HTR-8/SVneo (cell line): ENCODE measurements at places on chromosomes 2 and 18.

GRCh38 chr2:152054593-152054992 lies 44.3 kb downstream of the CACNB4 start:
- DNase-seq, result peak; percentile 20

DNA sequence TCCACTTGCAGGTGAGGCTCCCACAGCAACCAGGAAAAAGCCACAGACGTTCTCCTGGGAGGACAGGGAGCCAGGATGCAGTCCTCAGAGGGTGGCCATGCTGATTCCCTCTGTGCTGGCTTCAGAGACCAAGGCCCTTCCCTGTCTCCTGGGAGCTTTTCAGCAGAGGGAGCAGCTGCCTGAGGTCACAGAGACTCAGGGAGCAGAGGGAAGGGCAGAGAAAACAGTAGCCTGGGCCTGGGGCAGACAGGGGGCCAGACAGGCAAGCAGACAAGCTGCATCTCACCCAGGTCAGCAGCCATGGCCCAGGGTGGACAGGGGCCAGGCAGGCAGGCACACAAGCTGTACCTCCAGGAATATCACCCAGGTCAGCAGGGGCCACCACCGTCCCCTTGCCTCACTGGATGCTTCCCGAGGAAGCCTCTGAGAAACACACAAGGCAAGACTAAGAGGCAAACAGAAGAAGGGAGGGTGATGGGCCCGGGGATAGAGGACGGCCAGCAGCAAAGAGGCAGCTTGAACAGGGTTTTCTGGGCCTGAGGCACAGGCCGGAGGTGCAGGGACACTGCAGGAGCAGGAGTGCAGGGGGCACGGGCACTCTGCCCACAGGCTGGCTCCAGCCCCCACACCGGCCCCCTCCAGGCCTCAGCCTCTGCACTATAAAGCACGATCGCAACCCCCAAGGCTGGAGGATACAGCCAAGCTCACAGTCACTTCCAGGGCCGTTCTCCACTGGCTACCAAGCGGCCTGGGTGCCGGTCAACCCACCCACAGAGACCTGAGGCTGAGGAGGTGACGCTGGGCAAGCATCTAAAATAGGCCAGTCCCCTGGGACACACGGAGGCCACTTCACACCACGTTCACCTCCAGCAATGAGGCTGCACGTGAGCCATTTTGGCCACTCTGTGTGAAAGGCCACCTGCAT lies 6.1 kb downstream of the SLC66A2 start:
- DNase-seq, result no peak

DNA sequence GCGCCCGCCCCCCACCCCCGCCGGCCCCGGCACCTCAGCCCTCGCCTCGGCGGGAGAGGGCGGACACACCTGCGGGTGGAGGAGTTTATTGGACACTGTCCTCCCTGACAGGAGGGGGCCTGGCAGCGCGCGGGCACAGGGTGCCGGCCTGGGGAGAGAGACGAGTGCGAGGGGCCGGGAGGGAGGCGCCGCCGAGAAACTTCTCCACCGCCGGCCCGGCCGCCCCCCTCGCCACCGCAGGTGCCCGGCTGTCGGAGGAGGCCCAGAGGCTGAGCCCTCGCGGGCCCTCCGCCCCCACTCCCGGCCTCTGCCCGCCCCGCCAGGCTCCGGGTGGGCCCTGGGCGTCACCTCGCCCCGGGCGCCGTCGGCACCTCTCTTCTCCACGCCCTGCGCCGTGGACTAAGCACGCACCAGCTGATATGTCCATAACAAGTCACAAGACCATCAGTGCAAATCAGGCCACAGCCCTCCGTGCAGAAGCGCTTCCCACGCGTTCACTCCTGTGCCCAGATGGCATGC lies 311.3 kb downstream of the CELF4 start:
- no peak for DNase-seq

DNA sequence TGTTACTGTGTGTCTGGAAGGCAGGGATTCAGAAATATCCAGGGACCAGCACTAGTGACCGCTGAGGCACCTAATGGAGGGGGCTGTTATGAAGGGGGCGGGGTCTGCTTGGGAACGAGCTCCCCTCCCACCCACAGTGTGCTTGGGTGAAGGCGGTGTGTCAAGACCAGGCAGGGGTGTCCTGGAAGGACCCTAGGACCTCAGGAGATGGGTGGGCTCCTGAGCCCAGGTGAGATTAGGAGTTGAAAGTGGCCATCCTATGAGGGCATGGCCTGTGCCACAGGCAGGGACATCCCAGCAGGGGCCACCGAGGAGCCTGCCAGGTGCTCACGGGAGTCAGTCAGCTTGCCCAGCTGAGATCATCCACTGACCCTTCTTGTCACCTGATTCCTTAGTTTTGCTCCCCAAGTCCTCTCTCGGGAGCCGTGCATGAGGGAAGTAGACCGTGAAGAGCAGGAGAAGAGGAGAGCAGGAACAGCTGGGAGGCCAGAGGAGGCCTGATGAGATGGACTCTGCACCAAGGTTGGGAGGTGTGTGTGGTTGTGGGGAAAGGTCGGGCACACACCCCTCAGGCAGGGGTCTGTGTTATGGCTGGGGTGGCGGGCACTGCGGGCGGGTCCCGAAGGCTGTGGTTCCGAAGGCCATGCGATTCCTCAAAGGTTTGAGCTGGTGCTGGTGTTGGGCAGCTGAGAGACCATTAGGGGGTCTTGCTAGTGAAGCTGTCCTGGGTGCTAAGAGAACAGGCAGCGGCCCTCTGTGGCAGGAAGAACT lies 180.9 kb upstream of the HS6ST1 start:
- no peak for DNase-seq

GRCh38 chr2:37343537-37344434 lies 644 bp upstream of the QPCT start:
- peak; percentile 58 for DNase-seq

GRCh38 chr2:42859006-42859552 lies 66.7 kb upstream of the HAAO start:
- DNase-seq, result peak; percentile 76

GRCh38 chr2:128498589-128498988 lies 179.9 kb upstream of the HS6ST1 start:
- DNase-seq, result no peak

- DNase-seq, result no peak
Observed at GRCh38 chr2:75055820-75056675, 97.6 kb downstream of the POLE4 start.

DNA sequence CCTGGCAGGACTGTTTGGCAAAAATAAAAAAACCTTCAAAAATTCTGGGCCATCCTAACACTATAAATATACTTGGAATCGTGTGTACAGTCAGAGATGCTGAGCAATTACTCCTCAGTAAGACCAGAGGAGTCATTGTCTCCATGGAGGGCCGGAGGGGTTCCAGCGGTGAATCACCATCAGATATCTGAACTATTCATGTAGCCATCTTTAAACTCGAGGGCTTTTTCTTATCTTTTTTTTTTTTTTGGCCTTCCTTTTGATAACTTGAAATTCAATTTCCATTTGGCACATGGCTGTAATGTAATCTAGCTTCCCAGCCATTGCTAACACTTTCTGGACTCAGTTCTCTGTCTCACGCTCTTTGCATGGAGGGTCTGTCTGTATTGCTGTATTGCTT lies 7.4 kb upstream of the FHL2 start:
- DNase-seq, result no peak

DNA sequence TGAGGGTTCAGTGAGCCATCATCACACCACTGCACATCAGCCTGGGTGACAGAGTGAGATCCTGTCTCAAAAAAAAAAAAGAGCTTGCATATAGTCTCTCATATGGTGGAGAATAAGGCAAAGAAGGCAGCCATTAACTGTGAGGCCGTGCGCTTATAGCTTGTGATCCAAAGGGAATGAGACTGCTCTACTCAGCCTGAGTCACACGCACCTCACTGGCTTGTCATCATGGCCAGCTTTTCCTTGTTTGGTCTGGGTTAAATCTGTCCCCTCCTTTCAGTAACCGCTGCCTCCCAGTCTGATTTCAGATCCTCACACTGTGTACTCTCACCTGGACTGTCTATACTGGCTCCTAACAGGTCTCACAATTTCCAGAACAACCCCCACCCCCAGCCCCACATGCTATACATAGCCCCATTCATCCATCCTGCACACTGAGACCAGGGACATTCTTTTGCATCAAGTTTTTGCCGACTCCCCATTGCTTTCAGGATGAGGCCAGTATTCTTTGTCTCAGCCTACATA lies 35.3 kb upstream of the ANKRD44 start:
- DNase-seq, result no peak

DNA sequence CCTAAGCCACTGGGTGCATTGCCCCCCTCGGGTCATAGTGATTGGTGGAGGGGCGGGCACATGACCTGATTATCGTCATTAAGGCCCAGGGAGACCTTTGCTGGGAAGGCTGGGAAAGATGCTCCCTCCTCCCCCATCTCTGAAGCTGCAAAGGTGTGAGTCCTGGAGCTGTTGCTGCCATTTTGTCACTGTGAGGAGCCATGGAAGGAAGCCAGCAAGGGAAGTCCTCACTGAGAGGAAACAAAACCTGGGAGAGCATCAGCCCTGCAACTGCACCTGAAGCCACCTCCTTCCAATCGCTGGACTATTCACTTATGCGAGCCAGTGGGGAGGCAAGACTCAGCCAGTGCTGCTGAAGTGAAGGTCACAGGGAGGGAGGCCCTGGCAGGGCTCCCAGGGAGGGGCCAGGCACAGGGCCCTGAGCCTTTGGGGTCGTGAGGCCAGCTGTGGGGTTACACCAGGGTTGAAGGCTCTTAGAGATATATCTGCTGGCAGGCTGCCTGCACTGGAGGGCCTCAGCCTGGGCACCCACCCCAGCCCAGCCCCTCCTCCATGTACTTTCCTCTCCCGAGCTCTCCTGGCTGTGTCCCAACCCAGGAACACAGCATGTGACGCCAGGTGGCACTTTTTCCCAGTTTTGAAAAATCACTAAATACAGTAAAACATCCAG lies 10.7 kb upstream of the FAHD2A start:
- DNase-seq, result no peak

DNA sequence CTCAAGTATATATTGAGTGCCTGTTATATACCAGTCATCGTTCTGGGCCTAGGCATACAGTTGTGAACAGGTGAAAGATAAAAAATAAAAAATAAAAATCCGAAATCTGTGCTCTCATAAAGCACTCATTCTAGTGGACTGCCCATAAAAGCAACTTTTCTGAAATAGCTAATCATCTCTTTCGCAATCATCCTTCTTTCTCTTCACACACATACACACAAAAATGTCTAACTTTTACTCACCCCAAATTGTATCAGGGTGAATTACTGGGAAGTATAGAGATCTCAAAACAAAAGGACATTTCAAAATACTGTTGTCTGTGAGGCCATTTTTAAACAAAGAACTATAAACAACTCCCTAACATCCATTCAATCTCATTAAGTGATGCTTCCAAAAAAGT lies 29.6 kb upstream of the ORC2 start:
- DNase-seq, result no peak

GRCh38 chr18:36331521-36331971 lies 34.0 kb downstream of the FHOD3 start:
- no peak for DNase-seq

- DNase-seq, result no peak
Observed at GRCh38 chr18:9000733-9001132, 101.8 kb upstream of the NDUFV2 start.

GRCh38 chr2:226903179-226903578 lies 67.3 kb downstream of the RHBDD1 start:
- DNase-seq, result peak; percentile 46

DNA sequence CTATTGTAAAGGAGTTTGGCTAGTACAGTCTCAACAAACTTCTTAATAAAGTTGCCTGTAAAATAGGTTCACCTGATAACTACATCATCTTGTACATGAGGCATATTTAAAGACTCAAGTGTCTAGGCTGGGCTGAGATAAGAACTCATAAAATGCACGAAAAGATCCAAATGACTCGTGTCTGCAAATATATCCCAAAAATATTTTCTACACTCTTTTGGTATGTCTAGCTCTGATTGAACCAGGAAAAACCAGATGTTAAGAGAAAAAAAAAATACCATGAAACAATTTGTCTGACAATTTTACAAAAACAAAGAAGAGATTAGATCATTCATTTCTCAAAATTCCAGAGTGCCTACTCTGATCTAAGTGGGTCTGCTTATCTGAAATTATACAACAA lies 166.9 kb upstream of the OSR1 start:
- DNase-seq, result no peak

- DNase-seq, result no peak
Observed at GRCh38 chr2:172147944-172148650, 45.4 kb upstream of the DLX2 start.

DNA sequence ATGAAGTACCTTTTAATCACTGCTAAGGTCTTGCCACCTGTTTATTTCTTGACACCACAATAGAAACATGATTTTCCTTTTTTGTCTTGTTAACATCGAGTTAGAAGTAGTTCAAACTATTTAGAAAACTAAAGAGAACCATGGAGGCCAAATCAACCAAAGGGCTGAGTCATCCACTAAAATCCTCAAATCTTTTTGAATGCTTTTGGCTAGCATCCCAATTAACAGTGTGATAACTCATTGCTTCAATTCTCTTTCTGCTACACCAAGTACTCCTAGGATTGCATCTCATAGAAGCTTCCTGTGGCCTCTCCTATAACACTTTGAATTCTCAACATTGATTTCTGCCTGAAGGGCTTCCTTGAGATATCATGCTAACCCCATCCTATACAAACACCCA lies 159.9 kb upstream of the MMADHC start:
- no peak for DNase-seq

DNA sequence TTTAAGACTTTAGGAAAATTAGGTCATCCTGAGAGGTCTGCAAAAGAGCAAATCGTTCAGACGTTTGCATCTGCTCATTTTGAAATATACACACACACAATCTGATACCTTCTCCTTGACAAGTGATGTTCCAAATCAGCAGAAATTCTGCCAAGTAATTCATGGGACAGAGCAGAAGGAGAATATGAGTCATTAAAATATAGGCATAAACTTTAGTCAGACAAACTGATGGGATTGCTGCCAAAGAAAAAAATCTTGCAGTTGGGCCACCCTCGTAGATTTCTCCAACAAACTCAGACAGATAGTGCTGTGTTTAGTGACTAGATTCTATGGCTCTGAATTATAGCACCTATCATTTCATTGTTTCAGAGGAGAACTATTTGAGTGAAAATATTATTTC lies 336.3 kb downstream of the NYAP2 start:
- DNase-seq, result peak; percentile 62

- DNase-seq, result no peak
Observed at GRCh38 chr18:41820784-41821183, 134.2 kb upstream of the PIK3C3 start.

DNA sequence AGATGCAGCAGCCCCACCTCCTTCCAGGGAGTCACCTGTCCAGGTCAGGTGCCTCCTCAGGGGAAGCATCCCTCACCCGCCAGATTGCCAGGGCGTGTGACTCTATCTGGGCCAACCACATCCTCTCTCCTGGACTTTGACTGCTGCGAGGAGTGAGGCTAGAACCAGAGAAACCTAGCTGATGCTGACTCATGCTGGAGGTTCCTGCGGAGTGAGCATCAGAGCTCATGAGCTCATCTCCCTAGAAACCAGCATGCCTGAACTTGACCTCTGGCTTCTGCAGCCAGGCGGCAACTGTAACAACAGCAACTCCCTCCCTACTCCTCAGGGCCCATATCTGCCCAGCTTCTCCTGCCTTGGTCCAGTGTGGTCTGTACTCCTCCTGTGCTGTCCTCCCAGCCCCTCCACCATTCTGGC lies 28.3 kb upstream of the NT5DC4 start:
- peak; percentile 92 for DNase-seq

GRCh38 chr2:86226636-86227520 lies 27.6 kb downstream of the MRPL35 start:
- no peak for DNase-seq

GRCh38 chr2:157168501-157168900 lies 89.0 kb upstream of the GALNT5 start:
- no peak for DNase-seq
